Hepatic stellate cell (primary cell): ENCODE measurements at places on chromosomes 5 and 9.
A peak's percentile ranks its signal among the peaks of the same experiment; 100 is the strongest.

GRCh38 chr5:138440159-138441073 is 1.6 kb downstream of the REEP2 start:
- DNase-seq: peak; percentile 11

GRCh38 chr5:78808818-78809217 is 160.2 kb upstream of the LHFPL2 start:
- no peak for DNase-seq

GRCh38 chr5:54860321-54860720 is 125.1 kb downstream of the ESM1 start:
- DNase-seq: no peak

DNA sequence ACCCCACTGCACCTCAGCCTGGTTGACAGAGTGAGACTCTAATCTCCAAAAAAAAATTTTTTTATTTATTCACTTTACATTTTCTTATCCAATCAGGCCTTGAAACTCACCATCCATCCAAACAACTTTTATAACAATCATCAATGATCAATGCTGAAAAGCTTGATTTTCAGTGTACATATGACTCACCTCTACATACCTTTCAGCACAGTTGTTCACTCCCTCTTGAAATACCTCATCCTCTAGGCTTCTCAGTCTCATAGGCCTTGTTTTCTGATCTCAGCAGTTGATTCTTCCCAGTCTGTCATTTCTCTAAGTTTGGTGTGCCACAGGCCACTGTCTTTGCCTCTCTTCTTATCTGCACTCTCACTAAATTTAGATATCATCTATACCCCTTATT is 36.2 kb downstream of the GRIN3A start:
- DNase-seq: no peak

DNA sequence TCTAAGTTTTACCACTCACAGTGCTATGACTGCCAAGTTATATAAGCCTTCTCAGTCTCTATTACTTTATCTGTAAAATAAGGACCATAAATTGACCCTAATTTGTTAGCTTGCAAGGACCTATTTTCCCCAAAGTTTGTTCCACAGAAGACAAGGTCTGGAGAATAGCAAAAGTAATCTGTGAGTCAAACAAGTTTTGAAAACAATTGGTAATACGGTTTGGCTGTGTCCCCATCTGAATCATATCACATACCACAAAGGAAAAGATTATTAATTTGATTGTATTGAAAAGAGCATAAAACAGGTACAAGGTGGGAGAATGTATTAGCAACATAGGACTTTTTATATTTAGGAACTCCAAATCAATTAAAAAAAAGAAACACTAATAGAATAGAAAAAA is 124.0 kb upstream of the TARS1 start:
- no peak for DNase-seq
